ENCODE measurements at places on chromosomes 7 and 10.
A peak's percentile ranks its signal among the peaks of the same experiment; 100 is the strongest.

- no peak for DNase-seq
These were observed 23.0 kb downstream of the SGCE start for GRCh38 chr7:94633014-94633341.

DNA sequence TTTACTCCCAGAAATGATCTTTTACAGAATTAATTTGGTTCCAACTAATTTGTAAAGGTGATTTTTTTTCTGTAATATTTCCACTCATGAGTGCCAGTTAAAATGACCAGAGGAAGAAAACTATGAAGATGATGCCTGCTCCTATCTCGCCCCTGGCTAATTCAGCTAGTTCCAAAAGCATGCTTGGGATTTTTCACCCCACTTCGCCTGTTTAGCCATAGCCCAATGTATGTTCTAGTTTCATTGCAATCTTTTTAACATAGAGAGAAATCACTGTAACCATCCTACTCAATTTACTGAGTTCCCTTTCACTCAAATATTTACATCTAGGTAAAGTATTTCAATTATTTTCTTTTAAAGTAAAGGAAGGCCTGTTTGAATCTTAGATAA is 23.0 kb upstream of the STK17A start:
- no peak for DNase-seq

GRCh38 chr7:35825974-35826373 is 25.1 kb downstream of the SEPTIN7 start:
- DNase-seq: no peak

DNA sequence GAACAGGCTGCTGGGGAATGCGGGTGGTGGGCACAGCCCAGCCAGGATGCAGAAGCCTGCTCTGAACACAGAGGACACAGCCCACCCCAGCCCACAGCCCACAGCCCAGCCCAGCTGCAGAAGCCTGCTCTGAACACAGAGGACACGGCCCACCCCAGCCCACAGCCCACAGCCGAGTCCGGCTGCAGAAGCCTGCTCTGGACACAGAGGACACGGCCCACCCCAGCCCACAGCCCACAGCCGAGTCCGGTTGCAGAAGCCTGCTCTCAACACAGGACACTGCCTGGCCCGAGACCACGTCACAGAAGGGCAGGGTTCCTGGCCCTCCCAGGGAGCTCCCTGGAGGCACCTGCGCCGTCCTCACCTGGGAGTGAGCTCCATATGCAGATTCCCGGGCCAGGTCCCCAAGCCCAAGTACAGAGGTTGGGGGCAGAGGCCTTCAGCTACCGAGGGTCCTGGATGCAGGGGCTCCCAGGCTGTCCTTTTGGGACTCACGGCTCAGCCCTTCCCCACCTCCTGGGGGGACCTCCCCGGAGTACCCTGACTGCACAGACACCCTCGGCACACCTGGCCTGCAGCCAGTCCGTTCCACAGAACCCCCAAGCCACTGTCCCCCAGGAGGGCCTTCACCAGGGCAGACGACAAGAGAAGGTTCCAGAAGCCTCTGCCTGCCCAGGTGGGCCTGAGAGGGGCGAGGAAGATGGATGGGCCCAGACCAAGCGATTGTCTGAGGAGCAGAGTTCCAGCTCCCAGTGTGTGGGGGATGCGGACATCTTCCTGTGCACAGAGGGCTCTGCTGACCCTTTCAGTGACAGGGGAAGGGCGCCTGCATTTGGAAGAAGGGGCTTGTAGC is 23.7 kb upstream of the FOXL3 start:
- DNase-seq: peak; percentile 32

- no peak for DNase-seq
These were observed 141.5 kb downstream of the PPP1R17 start for GRCh38 chr7:31828520-31828919.

GRCh38 chr7:22589641-22590201 is 89.7 kb upstream of the STEAP1B start:
- DNase-seq: no peak

- no peak for DNase-seq
These were observed 61.3 kb downstream of the CD36 start for GRCh38 chr7:80699721-80700256.

DNA sequence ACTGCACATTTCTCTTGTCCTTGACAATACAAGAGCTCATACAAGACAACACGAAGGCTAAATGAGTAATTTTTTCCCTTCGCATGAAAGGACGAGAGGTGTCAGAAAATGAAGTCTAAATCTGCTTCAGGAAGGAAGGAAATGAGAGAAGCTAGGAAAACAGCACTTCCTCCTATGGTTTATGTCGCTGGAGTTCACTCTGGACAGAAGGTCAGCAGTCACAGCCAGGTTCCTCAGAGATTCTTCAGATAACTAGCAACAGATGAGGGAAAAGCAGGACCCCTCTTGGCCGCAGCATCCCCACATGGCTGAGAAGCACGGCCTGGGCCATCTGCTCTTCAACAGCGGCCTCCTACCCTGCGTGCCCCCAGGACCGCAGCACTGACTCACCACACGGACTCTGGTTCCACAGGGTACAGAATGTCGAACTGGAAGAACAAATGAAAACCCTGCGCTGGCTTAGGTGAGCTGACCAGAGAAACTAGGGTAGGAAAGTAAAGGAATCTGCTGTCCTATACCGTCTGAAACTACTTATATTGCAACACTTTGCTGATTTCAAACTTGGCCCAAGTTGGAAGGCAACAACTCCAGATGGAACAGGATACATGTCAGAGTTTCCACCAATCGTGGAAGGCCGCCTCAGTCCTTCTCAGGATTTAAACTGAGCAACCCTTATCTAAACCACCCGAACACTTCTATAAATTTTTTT is 26.3 kb downstream of the DNMBP start:
- DNase-seq: no peak

- DNase-seq: no peak
These were observed 269.2 kb downstream of the HGF start for GRCh38 chr7:81500631-81501030.

- no peak for DNase-seq
These were observed 10.8 kb downstream of the ERLIN1 start for GRCh38 chr10:100174699-100175677.

DNA sequence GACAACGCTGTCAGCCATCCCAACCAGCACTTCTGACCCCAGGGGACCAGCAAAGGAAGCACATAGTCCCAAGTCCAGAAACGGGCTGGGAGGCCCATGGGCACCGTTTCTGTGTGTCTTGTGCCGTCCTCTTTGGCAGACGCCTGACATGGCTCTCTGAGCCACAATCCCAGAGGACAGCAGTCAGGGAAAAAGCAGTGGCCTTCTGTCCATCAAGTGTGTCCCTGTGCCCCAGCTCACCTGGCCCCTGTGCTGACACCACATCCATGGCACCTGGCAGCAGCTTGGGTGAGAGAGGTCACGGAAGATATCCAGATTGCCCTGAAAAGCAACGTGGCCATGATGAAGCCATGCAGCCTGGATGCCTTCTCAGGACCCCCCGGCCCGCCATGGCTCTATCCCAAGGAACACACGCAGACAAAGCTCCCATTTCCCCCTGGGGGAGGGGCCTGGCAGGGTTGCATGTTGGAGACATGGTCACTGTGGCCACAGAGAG is 38.1 kb upstream of the ANTXRL start:
- DNase-seq: no peak

DNA sequence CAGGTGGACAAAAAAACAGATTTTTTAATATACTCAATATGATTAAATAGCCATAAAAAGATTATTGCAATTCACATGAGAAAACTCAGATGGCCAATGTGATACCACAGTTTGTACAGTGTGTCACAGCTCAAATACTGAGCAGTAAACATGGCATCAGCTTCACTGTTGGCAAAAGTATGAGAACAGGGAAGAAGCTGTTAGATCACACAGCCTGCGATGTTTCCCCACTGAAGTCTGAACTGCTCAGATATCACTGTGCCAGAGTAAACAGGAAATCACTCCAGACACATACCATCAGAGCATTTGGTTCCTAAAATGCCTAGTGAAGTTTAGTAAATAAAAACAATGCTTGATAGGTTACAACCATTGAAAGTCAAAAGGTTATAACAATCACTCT is 347.8 kb downstream of the ETV1 start:
- no peak for DNase-seq

GRCh38 chr10:100007231-100008141 is 2.3 kb downstream of the DNMBP start:
- no peak for DNase-seq

GRCh38 chr7:134058980-134059379 is 68.2 kb upstream of the LRGUK start:
- no peak for DNase-seq

GRCh38 chr10:47164126-47164799 is 135.7 kb upstream of the GDF10 start:
- no peak for DNase-seq

DNA sequence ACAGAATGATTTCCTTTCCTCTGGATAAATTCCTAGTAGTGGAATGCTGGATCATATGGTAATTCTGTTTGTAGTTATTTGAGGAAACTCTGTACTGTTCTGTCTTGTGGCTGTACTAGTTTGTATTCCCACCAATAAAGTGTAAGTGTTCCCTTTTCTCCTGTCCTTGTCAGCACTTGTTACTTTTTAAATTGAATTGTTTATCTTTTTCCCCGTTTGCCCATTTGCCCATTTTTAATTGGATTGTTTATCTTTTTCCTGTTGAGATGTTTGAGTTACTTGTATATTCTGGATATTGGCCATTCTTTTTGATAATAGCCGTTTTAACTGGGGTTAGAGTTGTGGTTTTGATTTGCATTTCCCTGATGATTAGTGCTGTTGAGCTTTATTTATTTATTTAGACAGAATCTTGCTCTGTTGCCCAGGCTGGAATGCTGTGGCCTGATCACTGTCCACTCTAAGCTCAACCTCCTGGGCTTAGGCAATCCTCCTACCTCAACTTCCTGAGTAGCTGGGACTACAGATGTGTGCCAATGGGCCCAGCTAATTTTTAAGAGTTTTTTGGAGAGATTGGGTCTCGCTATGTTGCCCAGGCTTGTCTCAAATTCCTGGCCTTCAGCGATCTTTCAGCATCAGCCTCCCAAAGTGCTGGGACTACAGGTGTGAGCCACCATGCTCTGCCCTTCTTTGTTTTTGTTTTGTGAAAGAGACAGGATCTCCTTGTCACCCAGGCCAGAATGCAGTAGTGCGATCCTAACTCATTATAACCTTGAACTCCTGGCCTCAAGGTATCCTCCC is 23.0 kb downstream of the BMPR1A start:
- no peak for DNase-seq

DNA sequence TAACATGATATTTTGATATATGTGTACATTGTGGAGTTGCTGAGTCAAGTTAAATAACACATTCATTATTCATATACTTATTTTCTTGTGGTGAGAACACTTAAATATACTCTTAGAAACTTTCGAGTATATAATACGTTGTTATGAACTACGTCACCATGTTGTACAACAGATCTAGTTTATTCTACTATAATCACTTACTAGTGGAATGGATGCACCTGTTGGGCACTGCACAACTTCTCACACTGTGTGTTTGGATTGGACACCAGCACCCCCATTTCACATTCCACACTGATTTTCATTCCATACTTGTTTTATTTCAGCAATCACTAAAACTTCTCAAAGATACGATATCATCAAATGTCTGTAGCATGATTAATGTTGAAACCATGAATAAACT is 407.3 kb downstream of the RPS24 start:
- no peak for DNase-seq

GRCh38 chr10:83512681-83513080 is 626.6 kb upstream of the GHITM start:
- no peak for DNase-seq

DNA sequence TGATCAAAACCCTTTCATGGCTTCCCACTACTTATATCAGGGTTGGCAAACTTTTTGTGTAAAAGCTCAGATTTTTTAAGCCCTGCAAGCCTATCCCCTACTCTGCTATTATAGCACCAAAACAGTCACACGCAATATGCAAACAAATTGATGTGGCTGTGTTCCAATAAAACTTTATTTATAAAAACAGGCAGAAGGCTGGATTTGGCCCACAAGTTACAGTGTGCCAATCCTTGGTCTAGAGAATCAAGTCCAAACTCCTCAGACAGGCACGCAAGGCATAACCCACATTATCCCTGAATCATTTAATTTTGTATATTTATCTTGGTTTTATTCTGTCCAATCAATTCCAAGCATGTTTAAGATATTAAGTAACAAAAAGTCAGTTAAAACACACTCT is 71.9 kb downstream of the SGMS1 start:
- DNase-seq: no peak

GRCh38 chr7:112414855-112415490 is 35.3 kb upstream of the IFRD1 start:
- peak; percentile 65 for DNase-seq

DNA sequence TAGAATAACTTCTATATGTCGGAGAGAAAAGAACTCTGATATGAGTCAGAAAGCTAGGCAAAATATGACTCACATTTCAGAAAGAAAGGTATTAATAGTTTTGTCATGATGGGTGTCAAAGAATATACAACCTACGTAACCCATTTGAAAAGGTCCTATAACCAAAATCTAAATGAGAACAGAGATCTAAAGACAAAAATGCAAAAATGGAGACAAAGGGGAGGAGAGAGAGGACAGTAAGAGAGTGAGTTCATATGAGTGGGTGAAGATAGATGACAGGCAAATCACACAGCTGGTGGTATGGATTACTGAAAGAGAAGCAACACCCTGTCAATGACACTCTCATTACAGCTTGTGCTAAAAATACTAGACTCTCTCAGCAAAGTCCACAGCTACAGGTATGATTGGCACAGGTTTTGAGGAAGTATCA is 25.6 kb downstream of the ANKMY2 start:
- no peak for DNase-seq

DNA sequence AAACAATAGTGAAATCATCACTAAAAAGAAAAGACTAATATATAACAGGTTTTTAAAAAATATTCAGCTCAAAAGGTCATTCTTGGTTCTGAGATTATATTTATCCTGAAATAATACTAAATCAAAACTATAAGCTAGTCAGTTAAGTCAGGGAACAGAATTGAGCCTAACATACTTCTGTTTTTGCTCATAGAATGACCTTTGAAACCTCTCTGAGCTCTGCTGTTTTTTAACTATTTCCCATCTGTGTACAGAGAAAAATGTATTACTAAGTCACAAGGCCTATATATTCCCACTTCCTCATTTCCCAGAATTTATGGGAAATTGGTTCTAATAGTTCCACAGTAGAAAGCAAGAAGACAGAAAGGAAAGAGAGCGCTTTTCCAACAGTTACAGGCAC is 346.8 kb upstream of the ETV1 start:
- no peak for DNase-seq

DNA sequence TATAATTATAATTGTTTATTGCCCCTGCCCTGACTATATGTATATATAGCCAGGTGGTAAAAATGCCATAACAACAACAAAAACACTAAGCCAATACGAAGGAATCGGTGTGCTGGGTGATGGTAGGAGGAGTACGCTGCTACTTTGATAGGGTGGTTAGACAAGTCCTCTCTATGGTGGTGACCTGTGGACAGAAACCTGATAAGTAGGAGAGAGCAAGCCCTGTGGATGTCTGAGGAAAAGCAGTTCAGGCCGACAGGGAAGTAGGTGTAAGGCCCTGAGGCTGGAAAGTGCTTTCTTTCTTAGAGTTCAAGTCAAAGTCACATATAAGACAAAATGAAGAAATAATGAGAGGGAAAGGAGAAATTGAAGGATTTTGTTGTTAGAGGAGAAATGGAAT is 823.8 kb upstream of the CELF2 start:
- DNase-seq: no peak
